Adrenal gland (tissue), 19 donors: ENCODE measurements at places on chromosomes 13 and 19. TPM values are rescaled to one million over a fixed set of nuclear protein-coding genes. Genes with fewer than 3 reads are reported as not detected.

The ZNF536 gene
- polyA plus RNA-seq, result 2.4 TPM

The PEG3 gene
- polyA plus RNA-seq, result 511 TPM

The CTXN1 gene
- polyA plus RNA-seq, result 10.4 TPM

The TUBB4A gene
- 560 TPM for polyA plus RNA-seq

The GAPDHS gene
- not detected for polyA plus RNA-seq

The OR10H1 gene
- not detected for polyA plus RNA-seq

The TMEM86B gene
- polyA plus RNA-seq, result 0.20 TPM

The ZNF730 gene
- not detected for polyA plus RNA-seq

The CPB2 gene
- polyA plus RNA-seq, result not detected

The PRDX2 gene
- 957 TPM for polyA plus RNA-seq

The TJP3 gene
- not detected for polyA plus RNA-seq
